ENCODE measurements at places on chromosomes 7 and 10. TPM values are rescaled to one million over a fixed set of nuclear protein-coding genes. Genes with fewer than 3 reads are reported as not detected.

- DNase-seq: no peak
Observed at GRCh38 chr10:121975295-121976086, 474 bp upstream of the NSMCE4A start.

GRCh38 chr10:77160679-77161078 is 476.9 kb downstream of the KCNMA1 start:
- no peak for DNase-seq

DNA sequence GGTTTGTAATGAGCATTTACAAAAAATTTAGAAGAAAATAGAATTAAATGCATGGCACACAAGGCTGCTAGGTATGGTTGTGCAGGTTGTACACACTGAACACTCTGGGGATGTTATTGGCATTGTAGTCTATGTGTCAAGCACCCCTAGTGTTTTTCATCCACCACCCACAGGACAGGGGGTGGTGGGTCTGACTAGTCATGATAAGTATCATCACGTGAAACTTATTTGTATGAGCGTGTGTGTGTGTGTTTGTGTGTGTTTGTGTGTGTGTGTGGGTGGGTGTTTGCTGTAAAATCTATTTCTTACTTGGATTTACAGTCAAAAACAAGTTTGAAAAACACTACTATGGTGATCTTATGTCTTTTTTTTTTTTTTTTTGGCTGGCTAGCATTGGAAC is 66.5 kb downstream of the MAP3K8 start:
- DNase-seq: no peak

DNA sequence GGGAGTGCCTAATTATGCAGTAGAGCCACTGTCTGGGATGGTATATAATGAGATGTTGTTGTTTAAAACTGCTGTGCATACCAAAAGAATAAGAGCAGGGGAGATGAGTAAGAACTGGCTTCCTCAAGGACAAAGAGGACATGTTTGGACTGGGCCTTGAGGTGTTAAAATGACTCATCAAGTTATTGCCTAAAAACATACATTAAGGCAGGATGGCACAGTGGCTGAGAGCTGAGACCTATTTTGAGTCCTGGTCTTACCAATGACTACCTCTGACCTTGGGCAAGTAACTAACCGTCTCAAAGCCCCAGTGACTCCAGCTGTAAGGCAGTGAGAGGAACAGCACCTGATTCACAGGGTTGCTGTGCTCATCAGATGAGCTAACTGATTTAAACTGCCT is 71.1 kb downstream of the CFAP58 start:
- no peak for DNase-seq

DNA sequence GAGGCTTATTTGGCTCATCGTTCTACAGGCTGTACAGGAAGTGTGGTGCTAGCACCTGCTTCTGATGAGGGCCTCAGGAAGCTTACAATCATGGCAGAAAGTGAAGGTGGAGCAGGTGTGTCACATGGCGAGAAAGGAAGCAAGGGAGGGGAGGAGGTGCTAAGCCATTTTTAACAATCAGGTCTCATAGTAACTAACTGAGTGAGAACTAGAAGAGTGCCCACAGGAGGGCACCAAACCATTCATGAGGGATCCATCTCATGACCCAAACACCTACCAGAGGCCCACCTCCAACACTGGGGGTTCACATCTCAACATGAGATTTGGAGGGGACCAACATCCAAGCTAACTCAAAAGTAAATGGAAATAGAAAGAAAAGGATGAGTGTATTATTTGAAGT is 78.1 kb downstream of the CXCL12 start:
- no peak for DNase-seq

GRCh38 chr10:13887761-13888160 is 301.0 kb downstream of the PRPF18 start:
- no peak for DNase-seq

DNA sequence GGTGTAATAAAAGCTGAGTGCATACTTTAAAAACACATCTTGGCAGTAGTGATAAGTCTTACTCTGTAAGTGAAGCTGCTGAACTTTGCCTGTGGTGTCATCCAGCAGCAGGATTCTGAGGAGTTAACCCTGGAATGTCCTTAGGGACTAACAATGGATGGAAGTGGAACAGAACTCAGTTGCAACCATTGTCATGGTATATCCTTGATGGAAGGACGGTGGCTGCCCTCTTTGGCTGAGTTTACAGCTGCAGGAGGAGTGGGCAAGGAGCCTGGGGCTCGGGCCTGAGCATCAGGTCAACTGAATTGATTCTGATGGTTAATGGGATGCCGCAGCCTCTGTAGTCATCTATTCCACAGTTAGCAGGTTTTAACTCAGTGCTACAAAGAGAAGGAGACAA is 56.2 kb downstream of the MRC1 start:
- no peak for DNase-seq

DNA sequence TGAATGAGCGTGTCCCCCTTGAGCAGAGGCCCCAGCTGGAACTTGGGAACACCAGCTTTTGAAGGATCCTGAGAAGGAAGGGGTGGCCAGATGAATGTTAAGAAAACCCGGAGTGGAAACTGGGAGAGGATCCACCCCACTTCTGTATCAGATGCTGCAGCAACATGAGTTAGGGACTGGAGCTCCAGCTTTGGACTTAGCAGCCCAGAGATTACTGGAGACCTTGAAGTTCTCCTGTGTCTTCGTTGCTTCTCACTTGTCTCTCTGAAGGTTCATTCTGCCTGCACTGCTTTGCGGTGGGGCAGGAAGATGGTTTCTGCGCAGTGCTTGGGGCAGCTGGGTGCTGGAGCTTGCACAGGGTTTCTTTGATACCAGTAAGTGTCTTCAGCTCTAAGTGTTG is 9.3 kb downstream of the TMEM248 start:
- peak; percentile 17 for DNase-seq

DNA sequence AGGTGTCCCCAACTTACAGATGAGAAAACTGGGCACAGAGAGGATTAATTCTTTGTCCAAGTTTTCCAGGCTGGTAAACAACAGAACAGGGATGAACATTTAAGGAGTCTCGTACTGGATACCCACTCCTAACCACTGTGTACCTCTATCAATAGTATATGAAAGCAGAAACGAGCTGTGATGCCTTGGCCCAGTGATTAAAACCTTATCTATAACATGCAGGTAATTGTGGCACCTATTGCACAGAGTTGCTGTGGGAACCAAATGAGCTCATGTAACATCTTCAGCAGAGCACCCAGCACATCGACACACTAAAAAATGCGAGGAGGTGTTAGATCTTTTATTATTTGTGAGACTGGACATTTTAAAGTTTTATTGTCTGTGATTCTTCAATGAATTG is 1.6 kb downstream of the TMEM273 start:
- DNase-seq: no peak

DNA sequence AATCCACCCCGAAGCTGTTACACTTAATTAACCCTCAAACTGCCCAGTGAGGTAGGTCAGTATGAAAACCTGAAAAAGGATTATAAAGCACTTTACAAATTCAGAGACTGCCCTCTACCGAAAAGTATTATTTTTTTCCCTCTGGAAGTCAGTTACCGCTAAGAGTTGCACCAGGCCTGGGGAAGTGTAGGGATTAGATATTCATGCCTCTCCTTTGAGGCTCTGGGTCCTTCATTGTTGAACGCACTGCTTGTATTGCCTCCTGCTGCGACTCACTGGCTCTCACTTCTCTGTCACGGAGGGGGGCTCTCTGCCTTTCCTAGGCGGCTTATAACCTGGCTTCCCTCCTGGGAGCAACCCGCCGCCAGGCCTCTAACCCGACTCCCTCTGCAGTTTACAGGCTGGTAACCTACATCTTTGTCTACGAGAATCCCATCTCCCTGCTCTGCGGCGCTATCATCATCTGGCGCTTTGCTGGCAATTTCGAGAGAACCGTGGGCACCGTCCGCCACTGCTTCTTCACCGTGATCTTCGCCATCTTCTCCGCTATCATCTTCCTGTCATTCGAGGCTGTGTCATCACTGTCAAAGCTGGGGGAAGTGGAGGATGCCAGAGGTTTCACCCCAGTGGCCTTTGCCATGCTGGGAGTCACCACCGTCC is 2.7 kb downstream of the RHBDD2 start:
- DNase-seq: no peak

DNA sequence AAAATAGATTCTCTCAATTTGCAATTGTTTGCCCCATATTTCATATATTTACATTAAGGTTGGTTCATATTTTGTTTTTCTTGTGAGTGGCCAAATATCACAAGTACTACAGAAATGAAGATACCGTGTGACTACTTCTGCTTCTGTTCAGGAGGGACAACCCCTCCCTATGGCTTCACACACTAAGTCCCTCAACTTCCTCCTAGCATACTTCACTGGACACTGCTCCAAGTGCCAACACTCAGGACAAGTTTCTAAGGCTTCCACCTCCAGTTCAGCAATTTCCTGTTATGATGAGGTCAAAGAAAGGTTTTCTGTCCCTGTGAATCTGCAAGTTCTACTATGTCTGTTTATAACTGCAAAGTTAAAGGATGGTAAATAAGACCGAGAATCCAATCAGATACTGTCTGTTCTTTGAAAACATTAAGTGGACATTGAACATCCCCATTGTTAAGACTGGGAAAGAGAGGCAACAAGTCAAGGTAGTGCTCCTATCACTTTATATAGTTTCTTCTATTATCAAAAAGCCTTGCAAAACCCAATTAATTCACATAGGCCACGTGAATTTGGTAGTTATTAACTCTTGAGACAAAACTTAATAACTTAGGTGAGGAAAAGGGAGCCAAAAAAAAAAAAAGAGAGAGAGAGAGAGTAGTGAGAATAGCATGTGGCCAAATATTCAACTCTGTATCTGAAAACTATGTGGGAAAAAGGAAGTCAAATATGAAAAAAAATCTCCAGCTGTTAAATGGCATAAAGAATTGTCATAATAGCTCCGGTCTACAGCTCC is 81.3 kb upstream of the DKK1 start:
- DNase-seq: no peak

GRCh38 chr7:130095812-130096211 is 25.5 kb downstream of the KLHDC10 start:
- DNase-seq: no peak

- no peak for DNase-seq
Observed at GRCh38 chr7:77306231-77307067, 106.8 kb upstream of the FGL2 start.

- no peak for DNase-seq
Observed at GRCh38 chr10:600876-601659, 88.4 kb downstream of the DIP2C start.

DNA sequence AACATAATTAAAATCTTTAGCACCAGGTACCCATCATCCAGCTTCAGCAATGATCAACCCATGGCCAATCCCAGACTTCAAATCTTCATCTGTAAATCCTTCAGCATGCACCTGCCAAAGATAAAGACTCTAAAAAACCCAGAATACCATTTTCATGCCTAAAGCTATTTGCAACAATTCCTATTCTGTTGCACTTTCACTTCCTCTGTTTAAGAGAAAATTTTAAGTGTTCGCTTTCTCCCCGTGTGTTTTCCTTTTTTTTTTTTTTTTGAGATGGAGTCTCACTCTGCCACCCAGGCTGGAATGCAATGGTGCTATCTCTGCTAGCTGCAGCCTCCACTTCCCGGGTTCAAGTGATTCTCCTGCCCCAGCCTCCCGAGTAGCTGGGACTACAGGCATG is 31.8 kb upstream of the HTR5A start:
- no peak for DNase-seq

DNA sequence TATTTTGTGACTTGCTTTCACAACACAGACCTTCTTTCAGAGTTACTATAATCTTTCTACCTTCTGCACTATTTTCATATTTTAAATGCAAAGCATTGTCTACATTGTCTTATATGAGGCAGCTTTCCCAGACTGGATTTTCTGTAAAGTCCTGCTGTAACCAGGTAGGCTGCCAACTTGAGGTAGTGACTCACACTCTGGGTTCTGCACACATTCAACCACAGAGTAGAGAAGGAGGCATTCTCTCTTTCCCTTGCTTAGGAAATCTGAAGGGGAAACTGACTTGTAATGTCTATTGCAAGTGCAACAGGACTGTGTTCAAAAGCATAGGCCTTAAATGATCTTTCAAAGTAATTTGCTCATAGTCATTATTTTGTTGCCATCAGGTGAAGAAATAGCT is 461.4 kb downstream of the GRM8 start:
- DNase-seq: no peak

GRCh38 chr7:38743899-38744298 is 112.7 kb upstream of the AMPH start:
- no peak for DNase-seq

GRCh38 chr7:96449094-96449493 is 127.2 kb upstream of the SLC25A13 start:
- DNase-seq: no peak

- DNase-seq: no peak
Observed at GRCh38 chr7:45391618-45392451, 182.3 kb upstream of the ADCY1 start.

GRCh38 chr10:97888641-97889262 is 39.1 kb downstream of the GOLGA7B start:
- DNase-seq: peak; percentile 26

DNA sequence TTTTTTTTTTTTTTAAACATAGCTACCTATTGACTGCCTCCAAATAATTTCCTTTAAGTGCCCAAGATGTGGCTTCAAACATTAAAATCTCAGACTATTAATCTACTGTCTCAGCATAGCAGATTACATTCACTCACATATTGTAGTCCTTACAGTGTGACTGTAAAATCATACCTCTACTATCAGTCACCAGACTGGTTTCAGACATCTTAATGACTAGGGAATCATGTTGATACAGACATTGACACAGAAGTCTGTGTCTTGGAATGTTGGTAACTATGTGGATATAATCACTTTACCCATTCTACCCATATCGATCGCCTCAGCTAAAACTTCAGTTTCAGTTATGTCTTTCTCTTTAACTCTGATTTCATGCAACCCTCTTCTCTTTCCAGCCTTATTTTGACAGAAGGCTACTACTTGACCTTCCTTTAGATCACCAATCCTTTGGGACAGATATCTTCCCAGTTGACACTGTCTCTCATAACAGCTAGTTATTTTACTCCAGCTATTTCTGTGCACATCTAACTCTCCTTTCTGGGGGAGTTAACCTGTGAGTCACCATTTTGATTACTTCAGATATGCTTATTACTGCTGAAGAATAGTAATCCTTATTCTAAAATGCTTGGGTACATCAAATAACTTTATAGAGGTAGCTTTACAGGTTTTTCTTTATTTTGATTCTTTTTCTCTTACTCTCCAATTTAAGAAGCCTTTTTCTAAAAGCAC is 7.0 kb downstream of the TNKS2 start:
- DNase-seq: no peak

DNA sequence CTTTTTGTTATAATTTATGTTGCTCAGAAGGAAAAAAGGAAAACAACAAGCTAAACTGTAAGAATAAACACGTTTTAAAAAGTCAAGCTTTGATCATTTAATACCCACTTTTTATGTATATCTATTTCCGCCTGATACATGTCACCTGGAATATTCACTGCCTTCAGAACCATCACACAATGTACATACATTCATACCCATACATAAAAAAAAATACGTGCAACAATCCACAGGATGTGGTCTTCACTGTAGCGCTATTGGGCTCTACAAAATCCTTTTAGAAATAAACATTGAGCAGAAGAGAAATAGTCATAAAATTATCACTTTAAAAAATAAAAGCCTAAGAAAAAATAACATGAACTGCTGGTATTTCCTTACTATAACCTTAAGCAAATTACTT is 1078.9 kb upstream of the LRRTM3 start:
- no peak for DNase-seq

GRCh38 chr7:158569858-158570323 is 17.7 kb downstream of the PTPRN2 start:
- DNase-seq: no peak

IL6 gene
- polyA plus RNA-seq: not detected

STAM gene
- polyA plus RNA-seq: 25.2 TPM

TFEC gene
- polyA plus RNA-seq: 22.1 TPM

ETV1 gene
- polyA plus RNA-seq: 29.0 TPM

PRRT4 gene
- 1.1 TPM for polyA plus RNA-seq

FRAT1 gene
- polyA plus RNA-seq: 3.8 TPM

RHBDD2 gene
- polyA plus RNA-seq: 92.7 TPM

TFPI2 gene
- 9.0 TPM for polyA plus RNA-seq

RBM28 gene
- 44.7 TPM for polyA plus RNA-seq

C10orf105 gene
- polyA plus RNA-seq: 0.21 TPM
